Right ventricle myocardium inferior (tissue), 1 donor: ENCODE measurements at places on chromosomes 16 and 17.

- no peak for DNase-seq
Observed at GRCh38 chr17:12114686-12115418, 94.2 kb downstream of the MAP2K4 start.

DNA sequence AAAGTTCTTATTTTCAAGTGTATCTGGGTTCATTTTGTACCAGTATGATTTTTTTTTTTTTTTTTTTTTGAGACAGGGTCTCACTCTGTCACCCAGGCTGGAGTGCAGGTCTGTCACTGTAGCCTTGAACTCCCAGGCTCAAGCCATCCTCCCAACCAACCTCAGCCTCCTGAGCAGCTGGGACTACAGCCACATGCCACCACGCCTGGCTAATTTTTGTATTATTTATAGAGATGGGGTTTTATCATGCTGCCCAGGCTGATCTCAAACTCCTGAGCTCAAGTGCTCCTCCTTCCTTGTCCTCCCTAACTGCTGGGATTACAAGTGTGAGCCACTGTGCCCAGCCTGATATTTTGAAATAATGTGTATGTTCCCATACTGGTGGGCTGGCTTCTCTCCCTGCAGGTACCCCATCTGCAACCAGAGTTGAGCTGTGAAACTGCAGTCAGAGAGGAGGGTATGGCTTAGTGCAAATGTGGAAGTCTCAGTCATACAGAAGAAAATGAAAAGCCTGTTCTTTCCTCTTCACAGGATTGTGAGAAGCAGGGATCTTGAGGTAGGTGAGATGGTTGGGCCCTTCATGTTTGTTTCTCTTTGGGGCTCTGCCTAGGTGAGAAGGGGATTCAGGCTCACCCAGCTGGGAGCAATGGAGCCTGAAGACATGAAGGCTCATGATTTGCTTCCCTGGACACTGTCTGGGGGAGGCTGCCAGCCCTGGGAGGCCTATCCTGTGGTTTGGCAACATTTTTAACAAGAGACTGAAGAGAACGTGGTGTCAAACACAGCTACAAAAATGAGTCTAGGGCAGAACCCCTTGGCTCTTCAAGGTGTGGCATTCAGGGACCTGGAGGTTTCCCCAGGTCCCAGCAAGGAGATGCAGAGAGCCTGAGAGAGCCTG is 41.3 kb upstream of the SIAH1 start:
- no peak for DNase-seq

DNA sequence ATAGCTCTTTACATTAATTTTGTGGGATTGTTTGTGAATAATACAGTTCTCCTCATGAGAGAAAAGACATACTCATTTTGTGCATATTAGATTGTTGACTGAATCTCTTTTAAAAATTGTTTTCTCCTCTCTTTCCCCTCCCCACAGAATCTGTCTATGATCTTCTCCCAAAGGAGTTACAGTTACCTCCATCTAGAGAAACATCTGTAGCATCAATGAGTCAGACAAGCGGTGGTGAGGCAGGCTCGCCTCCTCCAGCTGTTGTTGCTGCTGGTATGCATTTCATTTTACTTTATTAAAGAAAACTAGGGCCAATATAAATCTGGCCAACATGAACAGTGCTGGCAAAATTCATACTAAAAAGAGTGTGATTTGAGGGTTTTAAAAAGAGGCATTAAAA is 60.5 kb downstream of the NFAT5 start:
- DNase-seq: no peak

DNA sequence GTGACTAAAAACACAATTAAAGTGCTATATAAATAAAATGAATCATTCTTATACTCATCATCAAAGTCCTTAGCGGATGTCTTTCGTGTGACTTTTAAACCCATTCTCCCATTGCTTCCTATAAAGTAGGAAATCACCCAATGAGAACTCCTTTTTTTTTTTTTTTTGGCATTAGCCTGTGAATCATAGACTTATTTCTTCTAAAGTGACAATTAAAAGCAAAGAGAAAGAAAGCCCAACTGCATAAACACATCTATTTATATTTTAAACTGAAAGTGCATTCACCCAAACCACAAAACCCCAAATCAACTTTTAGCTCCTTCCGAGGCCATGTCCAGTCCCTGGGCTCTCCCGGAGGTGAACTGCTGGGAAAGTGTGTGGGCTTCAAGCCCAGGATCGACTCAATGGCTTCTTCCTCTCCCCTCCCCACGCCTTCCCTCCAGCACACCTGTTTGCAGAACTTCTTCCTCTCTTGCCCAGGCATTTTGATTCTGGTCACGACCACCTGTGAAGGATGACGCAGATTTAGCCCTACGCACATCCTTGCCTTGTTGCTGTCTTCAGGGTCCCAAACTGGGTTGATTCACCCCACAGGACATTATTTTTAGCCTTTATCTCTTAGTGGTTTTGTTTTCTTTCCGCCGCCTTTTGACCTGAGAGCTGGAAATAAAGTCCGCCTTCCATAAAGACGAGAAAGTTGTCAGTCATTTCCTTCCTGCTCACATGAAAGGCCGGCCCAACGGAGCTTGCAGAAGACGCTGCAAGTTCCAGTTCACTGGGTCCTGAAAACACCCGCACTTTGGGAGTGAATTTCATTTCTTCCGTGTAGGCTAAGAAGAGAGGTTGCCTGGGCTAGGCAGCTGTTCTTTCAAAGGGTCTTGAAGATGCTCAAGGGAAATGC is 166.8 kb downstream of the MAP2K6 start:
- no peak for DNase-seq

GRCh38 chr17:29585080-29585751 is 4.2 kb downstream of the GIT1 start:
- peak; percentile 71 for DNase-seq

DNA sequence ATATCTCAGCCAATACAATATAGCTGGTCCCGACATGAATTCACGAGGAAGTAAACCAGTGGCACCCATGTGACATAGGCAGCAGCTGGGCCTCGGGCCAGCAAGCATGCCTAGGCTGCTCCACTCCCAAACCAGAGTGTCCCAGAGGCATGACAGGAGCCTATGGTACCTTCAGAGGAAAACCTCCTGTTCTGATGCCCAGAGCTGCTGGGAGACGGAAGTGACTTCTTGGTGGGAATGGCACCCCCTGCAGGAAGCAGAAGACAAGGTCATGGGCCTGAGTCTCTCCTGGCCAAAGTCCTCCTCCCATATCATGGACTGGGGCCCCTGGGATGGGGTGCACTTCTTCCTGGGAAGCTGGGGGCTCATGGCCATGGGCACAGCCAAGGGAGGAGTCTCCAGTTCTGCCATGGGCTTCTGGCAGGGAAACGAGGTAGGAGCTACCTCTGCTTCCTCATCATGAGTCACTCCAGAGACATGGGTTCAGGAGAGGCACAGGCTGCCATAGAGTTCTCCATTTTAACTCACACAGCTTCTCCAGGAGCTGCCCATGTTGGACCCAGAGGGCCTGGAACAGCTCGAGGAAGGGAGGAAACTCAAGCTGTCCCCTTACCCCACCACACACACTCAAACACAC is 13.4 kb downstream of the FBF1 start:
- no peak for DNase-seq

GRCh38 chr17:18158022-18158600 is 25.5 kb upstream of the ALKBH5 start:
- DNase-seq: peak; percentile 97

DNA sequence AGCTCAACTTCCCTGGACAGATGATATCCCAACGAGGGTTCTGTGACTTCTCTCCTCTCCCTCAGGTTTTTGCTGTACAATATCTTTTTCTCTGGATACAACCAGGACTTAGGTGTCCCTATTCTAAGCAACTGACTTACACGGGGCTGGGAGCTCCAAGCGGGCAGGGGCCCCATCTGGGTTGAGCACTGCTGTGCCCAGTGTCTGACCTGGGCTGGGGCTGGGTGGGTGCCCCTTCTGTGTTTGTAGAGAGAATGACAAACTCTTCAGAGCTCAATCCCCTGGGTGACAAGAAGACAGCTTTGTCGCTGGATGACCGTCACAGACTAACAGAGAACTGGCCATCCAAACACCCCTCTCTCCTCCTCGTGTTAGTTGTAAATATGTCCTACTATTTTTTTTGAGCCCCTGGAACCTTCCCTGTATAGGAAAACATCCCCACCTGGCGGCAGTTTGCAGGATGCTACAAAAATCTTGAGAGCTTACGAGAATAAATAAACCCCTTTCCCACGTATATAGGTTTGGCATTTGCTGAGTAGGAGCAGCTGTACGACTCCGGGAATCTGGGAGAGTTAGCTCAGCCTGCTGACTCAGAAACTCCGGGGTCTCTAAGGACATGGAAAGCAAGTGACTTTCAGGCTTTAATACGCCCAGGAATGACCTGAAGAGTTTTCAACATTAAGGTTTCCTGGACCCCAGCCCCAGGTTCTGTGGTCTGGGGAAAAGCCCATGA is 23.7 kb upstream of the RCVRN start:
- DNase-seq: no peak

DNA sequence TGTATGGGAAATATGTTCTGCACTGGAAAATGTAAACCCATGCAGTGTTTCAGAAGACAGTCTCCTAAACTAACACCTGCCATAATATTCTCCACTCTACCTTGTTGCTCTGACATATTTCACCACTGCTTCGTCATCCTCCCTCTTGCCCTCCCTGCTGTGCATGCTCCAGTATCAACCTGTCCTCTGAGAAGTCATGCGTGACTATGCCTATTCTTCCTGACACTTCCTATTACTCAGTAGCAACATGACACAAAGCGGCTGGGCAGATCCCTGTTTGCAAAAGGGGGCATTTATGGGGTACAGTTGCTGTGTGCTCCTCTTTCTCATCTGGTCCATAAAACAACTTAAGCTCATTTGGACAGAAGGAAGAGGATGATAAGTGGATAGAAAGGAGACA is 805.6 kb upstream of the EEF2KMT start:
- DNase-seq: no peak

DNA sequence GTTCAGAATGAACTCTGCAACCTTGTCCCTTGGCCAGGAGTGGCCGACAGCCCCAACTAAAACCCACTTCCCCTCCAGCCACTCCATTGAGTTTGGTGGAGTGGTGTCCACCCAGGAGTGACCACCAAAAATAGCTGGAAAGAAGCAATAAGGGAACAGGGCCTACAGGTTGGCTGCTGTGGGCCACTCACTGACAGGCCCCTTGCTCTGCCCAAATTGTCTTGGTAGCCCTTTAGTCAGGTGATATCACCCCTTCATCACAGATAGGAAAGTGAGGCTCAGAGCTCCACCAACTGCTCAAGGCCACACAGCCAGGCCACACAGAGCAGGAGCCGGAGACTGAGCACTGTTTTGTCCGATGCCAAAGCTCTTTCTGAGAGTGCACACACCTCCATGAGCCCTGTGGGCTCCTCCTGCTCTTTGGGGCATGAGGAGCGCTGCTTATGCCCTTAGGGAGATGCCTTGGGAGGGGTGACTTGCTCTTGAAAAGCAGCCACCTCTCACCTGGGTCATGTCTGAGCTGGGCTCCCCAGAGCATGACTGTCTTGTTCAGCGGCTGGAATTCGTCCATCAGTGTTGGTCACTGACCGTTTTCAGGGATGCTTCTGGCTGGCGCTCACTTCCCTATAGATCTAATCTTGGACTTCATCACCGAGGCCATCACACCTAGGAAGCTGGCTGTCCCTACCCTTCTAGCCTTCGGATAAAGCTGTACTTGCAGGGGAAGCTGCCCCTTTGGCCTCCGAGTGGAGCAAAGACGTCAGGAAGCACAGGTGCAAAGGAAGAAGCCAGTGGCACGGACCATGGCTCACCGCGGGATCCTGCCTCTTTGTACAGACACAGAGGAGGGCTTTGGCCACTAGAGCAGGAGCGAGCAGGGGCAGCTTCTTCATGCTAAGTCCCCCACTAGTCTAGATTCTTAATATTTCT is 186.0 kb upstream of the ZNF469 start:
- DNase-seq: no peak

GRCh38 chr17:55228683-55229192 is 36.0 kb upstream of the HLF start:
- no peak for DNase-seq

DNA sequence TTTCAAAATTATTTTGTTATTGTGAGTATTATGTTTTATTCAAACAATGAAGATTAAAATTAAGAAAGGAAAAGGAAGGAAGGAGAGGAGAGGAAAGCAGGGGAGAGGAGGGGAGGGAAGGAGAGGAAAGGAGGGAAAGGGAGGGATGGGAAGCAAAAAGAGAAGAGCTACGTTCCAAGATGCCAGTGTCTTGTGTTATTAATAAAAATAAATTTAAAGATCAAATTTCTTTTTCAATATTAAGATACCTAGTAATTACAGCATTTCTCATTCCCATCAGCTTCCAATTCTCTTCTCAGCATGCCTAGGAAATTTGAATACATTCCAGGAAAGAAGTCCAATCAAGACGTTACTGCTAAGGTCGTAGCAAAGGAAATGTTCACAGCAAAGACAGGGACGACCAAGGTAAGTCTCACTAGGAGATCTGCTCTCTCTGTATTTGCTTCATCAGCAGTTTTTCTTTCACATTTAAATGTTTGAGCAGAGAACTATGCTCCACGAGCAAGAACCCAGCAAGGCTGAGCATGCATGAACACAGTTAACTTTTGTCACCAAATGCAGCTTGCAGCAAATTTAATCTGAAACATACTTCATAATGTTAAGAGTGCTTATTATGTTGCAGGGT is 63.3 kb upstream of the HLF start:
- no peak for DNase-seq

- peak; percentile 34 for DNase-seq
Observed at GRCh38 chr17:1612400-1612799, 16.2 kb downstream of the SLC43A2 start.

- DNase-seq: no peak
Observed at GRCh38 chr16:15033309-15033707, 22.6 kb downstream of the NTAN1 start.

DNA sequence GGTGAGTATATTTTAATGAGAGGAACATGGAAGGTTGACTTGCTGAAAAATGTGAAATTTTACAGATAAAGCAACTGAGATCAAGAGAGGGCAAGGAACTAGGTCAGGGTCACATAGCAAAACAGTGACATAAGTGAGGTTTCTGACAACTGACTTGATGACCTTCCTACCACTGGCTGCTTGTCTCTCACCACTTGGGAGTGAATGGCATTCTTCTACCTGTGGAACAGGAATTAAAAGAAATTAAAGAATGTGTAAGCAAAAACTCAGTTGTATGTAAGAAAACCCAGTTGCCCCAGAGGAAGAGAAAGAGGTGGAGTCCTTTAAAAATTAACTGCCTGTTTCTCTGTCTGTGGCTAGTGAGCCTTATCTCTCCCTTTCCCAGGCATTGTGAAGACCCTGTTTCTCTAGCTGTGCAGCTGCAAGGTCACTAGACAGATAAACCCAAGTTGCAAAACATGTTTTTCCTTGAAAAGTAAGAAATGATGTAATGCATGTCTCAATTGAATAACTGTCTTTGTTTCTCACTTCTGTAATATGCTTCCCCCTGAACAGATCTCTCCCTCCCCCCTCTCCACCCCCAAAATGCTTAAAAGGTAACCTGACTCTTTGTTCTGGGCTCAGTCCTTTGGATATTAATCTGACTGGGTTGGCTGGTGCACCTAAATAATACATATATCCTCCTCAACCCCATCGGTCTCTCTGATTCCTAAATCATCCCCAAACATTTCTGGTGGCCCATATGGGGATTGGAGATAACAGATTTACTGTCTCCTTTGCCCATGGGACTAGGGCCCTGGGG is 23.4 kb downstream of the ACSM1 start:
- no peak for DNase-seq

- DNase-seq: no peak
Observed at GRCh38 chr17:21288571-21289017, 4.1 kb downstream of the MAP2K3 start.

GRCh38 chr17:82234211-82235055 is 5.6 kb downstream of the SLC16A3 start:
- peak; percentile 67 for DNase-seq

- DNase-seq: peak; percentile 84
Observed at GRCh38 chr17:57935833-57936807, 19.1 kb downstream of the CUEDC1 start.

- DNase-seq: no peak
Observed at GRCh38 chr17:47806913-47807255, 14.7 kb downstream of the OSBPL7 start.
